ENCODE measurements at places on chromosomes 3 and 15.

GRCh38 chr3:104820959-104821358 is 545.8 kb upstream of the ALCAM start:
- DNase-seq, result no peak

- no peak for DNase-seq
Observed at GRCh38 chr3:58434168-58434504, 504 bp upstream of the PDHB start.

DNA sequence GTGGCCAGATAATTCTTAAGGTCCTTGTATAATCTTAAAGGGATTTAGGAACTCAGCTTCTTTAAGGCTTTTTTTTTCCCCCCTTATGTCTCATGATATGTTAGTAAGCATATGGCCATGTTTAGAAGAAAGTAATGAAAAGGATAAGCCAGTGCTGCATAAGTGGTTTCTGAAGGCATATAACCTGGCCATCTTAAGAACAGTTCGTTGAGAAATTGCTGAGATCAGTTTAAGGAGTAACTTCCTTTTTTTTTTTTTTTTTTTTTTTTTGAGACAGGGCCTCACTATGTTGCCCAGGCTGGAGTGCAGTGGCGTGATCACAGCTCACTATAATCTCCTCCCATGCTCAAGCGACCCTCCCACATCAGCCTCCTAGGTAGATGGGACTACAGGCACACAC is 51.7 kb downstream of the UBE2E2 start:
- DNase-seq, result no peak

DNA sequence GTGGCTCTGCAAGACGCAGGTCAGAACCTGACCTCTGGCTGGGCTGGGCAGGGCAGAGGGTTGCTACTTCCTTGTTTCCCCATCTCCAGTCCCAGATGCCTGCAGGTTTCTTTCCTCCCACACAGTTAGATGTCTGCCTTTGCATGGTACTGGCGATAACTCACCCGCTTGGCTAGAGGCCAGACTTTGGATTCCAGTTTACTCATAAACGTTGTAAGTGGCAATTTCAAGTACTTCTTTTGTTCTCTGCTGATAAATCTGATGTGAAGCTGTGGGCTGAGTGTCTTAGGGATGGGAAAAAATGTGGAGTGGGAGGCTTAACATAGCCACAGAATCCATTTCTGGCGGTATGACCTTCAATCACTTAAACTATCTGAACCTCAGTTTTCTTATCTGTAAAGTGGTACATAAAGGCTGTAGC is 194.2 kb downstream of the EBLN2 start:
- no peak for DNase-seq

DNA sequence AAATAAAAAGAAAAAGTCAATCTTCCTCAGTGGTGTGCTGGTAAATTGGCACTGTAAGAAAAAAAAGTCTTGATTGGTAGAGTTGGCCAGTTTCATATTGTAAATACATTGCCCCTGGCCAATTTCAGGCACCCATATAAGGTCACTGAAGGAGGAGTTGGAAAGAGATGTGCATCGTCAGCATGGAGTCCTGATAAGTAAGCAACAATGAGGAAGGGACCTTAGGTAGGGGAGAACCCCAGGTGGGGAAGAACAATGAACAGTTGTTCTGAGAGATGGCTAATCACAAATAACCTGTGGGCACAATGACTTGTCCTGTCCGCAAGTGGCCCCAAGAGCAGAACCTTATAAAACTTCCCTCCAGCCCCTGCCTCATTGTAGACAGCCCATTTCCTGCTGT is 8.6 kb upstream of the CYP8B1 start:
- DNase-seq, result no peak

GRCh38 chr15:60620708-60621107 is 141.8 kb upstream of the ICE2 start:
- no peak for DNase-seq

DNA sequence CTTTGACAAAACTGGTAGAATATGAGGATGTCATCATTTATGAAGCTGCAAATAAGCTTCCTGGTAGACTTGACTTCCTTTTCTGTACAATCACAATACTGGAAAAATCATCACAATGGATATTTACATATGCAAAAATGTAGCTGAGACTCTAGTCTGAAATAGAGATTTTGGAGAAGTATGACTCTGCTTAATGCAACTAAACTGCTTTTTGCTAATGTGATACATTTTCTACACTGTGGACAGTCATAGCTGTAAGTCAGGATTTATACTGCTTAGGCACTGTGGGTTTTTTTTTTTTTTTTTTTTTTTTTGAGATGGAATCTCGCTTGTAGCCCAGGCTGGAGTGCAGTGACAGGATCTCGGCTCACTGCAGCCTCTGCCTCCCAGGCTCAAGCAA is 34.5 kb upstream of the ST3GAL6 start:
- DNase-seq, result no peak

DNA sequence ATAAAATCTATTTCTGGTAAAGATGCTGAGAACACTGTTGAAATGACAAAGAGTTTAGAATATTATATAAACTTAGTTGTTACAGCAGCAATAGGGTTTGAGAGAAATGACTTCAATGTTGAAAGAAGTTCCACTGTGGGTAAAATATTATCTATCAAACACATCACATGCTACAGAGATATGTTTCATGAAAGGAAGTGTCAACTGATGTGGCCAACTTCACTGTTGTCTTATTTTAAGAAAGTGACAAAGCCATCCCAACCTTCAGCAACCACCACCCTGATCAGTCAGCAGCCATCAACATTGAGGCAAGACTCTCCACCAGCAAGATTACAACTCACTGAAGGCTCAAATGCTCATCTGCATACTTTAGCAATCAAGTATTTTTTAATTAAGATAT is 20.2 kb downstream of the TMEM39A start:
- DNase-seq, result no peak

DNA sequence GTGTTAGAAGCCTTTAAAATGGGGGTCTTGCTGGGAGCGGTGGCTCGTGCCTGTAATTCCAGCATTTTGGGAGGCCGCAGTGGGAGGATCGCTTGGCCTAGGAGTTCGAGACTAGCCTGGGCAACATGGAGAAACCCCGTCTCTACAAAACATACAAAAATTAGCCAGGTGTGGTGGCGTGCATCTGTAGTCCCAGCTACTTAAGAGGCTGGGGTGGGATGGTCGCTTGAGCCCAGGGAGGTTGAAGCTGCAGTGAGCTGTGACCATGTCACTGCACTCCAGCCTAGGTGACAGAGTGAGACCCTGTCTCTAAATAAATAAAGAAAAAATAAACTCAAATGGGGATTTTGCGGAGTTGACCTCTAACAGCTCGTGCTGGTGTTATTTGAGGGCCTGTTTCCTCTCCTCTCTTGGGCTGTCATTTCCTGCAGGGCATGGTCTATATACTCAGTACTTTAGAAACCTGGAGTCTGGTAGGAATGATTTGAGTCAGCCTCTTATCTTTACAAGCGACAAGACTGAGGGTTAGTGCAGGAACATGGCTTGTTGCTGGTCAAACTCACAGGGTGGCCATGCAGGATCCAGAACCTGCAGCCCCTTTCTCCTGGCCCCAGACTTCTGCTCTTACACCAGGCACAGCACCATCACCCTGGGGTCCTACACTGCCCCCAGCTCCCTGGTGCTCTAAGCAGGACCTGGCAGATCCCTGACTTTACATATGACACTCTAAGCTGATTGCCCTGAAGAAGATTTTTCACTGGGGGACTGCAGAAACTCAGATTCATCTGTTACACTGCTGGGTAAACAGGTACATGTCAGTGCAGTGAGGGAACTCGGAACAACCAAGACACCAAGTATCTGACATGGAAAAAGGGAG is 15.1 kb downstream of the EHD4 start:
- DNase-seq, result no peak

- no peak for DNase-seq
Observed at GRCh38 chr3:136251511-136251910, 1.4 kb downstream of the PCCB start.

- DNase-seq, result no peak
Observed at GRCh38 chr15:56351957-56352506, 13.2 kb upstream of the TEX9 start.

Measured in cortex of kidney (tissue), 1 donor.